ENCODE measurements at places on chromosomes 12 and 14.

DNA sequence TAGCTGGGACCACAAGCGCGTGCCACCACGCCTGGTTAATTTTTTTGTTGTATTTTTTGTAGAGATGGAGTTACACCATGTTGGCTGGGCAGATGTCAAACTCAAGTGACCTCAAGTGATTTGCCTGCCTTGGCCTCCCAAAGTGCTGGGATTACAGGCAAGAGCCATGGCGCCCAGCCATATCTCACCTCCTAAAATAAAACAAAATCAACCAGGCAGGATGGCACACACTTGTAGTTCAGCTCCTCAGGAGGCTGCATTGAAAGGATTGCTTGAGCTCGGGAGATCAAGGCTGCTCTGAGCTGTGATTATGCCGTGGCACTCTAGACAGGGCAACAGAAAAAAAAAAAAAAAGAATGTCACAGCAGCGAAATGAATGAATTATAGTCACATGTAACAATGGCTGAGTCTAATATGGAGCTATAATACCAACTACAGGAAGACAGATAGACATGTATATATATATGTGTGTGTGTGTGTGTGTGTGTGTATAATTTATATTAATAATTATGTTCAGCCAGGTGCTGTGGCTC, 19.3 kb upstream of the TMEM120B start:
- no peak for DNase-seq

DNA sequence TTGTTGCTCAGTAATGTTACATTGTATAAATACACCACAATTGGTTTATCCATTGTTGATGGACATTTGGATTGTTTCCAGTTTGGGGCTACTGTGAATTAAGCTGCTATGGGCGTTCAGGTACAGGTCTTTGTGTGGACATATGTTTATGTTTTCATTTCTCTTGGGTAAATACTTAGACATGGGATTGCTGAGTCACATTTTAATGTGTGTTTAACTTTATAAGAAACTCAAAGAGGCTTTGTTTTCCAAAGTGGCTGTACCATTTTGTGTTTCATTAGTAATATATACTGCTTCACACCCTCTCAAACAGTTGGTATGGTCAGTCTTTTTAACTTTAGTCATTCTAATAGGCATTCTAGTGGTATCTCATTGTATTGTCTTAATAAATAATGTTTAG, 225.0 kb downstream of the SPTSSA start:
- no peak for DNase-seq

DNA sequence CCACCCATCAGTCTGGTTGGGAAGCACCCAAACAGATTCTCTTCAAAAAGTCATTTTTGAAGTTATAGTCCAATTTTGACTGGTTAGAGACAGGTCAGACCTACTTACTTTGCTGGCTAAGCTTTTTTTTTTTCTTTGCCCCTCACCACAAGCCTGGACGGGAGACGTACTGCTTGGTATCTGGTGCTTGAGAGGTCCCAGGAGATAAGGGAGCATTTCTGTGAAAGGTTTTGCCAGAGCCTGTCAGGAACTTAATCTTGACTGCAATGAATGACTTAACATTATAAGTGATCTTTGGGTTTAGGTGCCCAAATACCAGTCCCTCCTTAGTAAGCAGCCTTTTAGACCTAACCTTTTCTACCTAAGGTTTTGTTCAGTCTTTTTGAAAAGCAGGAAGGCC, 6.3 kb downstream of the MTHFD1 start:
- no peak for DNase-seq

- DNase-seq: no peak
Measured at GRCh38 chr14:59830338-59830734, 40.2 kb downstream of the RTN1 start.

DNA sequence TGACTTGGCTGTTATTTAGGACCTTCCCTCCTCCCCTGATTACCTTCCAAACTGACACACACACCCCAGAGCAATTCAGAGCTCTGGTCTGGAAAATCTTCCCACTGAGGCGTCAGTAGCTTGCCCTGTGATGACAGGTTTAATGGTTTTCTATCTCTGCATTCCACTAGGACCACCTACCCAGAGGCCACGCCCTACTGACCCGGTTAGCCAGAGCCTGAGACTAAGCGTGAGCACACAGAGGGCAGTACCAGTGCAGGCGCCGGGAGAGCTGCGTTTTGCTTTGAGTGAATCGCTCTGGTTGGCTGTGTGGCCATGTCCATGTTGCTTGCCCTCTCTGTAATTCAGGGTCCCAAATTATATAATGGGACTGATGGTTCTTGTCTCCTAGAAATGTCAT, 36.2 kb upstream of the ATP2A2 start:
- no peak for DNase-seq

DNA sequence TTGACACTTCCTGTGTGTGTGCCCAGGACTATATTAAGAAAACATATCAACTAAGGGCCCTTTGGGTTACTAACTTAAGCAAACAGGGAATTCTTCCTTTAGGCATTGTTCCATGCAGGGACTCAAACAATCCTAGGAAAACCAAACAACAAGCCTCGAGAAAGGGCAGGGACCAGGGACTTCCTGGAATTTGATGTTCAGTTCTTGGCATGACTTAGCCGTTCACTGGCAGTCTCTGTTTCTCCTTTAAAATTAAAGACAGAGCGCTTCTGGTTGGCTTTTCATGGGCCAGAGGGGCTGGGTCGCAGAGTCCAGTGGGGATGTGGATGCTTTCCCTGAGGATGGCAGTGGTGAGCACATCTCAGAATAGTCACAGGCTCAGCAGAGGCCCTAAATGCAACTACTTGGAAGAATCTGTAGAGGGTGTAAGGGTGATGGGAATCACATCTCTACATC, 35.2 kb downstream of the RNFT2 start:
- DNase-seq: no peak

DNA sequence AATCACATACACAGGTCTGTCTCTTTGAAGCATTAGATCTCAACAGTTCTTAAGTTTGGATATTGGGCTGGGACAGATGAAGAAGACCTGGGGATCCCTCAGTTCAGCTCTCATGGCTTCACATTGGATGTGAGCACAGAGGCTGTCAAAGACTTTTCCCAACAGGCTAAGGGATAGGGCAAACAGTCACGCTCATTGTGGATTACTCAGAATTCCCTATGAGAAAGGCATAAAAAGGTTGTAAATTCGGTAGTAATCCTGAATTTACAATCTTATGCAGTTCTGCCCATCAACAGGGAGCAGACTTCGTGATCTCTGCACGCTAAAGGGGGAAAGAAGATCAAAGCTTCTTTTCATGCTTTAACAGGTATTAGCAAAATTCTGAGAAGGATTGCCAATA, 448.4 kb downstream of the DAD1 start:
- DNase-seq: no peak
